ENCODE measurements at places on chromosomes 7 and 10. TPM values are rescaled to one million over a fixed set of nuclear protein-coding genes. Genes with fewer than 3 reads are reported as not detected.

Gene SPDYE2B
- total RNA-seq = not detected

Gene HECW1
- 15.4 TPM for total RNA-seq

Gene EGR2
- 0.43 TPM for total RNA-seq

GRCh38 chr7:112204499-112205342, 1.5 kb downstream of the DOCK4 start:
- DNase-seq = no peak

GRCh38 chr7:15228831-15229230, 326.3 kb upstream of the DGKB start:
- no peak for DNase-seq

DNA sequence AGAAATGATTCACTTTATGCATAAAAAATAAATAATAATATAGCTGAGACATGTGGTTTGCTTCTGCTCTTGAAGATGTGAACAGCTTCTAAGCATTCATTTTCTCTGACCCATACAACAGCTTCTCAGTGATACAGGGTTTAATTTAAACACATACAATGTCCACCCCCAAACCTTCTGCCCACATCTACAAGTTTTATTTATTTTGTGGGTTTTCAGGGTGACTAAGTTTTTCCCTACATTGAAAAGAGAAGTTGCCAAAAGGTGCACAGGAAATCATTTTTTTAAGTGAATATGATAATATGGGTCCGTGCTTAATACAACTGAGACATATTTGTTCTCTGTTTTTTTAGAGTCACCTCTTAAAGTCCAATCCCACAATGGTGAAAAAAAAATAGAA, 17.2 kb downstream of the INHBA start:
- no peak for DNase-seq

DNA sequence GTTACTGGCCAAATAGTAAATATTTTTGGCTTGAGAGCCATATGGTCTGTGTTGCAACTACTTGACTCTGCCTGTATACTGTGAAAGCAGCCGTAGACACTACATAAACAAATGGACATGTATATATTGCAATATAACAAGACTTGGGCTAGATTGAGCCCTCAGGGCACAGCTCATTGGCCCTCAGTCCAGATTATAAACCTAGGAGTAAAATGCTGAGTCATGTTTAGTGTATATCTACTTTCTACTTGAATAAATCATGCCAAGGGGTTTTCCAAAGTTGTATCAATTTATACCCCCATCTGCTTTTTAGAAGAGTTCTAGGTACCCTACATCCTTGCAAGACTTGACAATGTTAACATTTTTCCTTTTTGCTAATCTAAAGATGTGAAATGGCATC, 27.4 kb upstream of the POU6F2 start:
- no peak for DNase-seq
